ENCODE measurements at places on chromosomes 7 and 10.

DNA sequence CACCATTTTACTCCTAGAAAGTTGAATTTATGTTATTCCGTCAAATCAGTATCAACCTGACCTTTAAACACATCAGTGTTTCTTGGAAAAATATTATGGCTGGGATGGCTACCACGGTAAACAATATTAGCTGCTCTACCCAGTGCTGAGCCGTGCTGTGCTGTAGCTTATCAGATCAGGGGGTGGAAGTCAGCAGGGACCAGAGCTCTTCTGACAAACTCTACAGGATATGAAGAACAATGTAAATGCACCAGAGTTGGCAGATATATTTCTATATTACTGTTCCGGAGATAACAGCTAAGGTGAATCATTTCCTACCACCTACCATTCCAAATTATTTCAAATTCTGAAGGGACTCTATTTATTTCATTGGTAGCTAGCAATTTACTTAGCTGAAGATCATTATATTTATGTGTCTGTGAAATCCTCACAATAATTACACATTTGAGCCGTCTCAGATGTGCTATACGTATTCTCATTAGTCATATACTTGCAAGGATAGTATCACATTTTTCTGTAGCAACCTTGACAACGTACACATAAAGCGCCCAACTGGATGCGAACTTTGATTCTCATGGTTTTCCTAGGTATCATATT lies 76.5 kb downstream of the TEX36 start:
- DNase-seq: no peak

DNA sequence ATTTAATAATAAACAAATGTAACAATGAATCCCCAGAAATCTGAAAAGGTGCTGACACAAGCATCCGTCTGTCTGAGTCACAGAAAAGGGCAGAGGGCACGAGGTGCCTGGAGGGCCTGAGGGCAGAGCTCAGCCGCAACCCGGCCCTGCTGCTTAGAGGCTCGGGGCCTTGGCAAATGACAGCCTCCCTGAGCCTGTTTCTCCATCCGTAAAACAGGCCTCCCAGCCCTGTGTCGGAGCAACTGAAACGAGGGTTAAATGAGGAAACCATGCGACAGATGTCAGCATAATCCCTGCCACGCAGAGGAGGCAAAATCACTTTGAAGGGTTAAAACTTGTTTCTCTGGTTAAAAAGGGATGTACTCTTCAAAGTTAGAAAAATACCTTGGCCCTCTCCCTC lies 24.9 kb downstream of the NUDT1 start:
- no peak for DNase-seq

GRCh38 chr7:137755846-137756651 lies 90.7 kb downstream of the DGKI start:
- DNase-seq: no peak

DNA sequence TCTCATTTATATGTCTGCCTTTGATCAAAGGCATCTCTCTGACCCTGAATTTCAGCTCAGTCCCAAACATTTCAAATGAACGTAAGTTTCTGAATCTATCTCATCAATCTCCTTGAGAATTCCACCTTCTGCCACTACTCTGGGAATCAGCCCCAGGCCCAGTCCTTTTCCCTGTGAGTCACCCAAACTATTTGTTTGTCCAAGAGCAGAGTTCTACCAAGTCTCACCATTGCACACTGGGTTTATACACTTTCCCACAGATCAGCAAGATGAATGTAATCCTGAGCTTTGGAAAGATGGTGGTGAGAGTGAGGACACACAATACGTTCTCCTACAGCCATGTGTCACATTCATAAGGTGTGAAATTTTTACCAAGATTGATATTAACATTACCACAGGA lies 251.3 kb upstream of the VWC2 start:
- no peak for DNase-seq

- DNase-seq: peak; percentile 77
Observed at GRCh38 chr7:79452032-79452494, 1.4 kb downstream of the MAGI2 start.

DNA sequence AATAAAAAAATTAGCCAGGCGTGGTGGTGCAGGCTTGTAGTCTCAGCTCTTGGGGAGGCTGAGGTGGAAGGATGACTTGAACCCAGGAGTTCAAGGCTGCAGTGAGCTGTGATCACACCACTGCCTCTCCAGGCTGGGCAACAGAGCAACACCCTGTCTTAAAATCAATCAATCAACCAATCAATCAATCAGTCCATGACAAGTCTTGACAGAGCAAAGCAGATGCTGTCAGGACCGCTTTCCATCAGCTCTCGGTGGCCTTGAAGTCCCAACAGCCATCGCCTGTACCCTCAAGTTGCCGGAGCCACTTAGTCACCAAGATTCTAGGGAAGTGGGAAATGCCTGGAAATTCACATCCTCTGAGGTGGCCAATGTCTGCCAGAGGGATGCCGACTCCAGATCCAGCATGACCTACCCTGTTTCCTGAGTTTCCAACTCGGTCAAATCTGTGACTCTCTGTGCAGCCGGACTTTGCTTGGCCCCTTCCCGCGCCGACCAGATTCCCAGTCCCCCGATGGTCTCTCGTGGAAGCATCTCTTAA lies 871 bp upstream of the CCL24 start:
- no peak for DNase-seq

GRCh38 chr7:30027740-30028215 lies 434 bp upstream of the PLEKHA8 start:
- no peak for DNase-seq

GRCh38 chr10:124465777-124466488 lies 4.3 kb downstream of the LHPP start:
- DNase-seq: no peak

GRCh38 chr7:68423356-68423755 lies 1174.9 kb upstream of the AUTS2 start:
- no peak for DNase-seq

- no peak for DNase-seq
Observed at GRCh38 chr7:135291809-135292253, 58.2 kb downstream of the STRA8 start.

DNA sequence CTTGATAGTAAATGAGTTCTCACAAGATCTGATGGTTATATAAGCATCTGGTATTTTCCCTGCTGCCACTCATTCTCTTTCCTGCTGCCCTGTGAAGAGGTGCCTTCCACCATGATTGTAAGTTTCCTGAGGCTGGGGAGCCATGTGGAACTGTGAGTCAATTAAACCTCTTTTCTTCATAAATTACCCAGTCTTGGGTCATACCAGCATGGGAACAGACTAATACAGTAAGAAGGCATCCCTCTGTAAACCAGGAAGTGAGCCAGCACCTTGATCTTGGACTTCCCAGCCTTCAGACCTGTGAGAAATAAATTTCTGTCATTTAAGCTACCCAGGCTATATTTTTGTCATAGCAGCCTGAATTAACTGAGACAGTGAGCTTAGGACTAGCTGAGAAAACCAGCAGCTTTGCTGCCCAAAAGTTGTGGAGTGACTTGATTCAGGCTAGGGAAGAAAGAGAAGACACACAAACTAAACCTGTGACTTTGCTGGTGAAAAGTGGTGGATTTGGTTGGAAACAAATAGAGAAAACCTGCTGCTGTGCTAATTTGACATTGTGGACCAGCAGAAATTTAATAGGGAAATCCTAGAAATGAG lies 29.7 kb downstream of the PALS2 start:
- no peak for DNase-seq

GRCh38 chr10:44971434-44971833 lies 7.2 kb downstream of the DEPP1 start:
- DNase-seq: no peak

DNA sequence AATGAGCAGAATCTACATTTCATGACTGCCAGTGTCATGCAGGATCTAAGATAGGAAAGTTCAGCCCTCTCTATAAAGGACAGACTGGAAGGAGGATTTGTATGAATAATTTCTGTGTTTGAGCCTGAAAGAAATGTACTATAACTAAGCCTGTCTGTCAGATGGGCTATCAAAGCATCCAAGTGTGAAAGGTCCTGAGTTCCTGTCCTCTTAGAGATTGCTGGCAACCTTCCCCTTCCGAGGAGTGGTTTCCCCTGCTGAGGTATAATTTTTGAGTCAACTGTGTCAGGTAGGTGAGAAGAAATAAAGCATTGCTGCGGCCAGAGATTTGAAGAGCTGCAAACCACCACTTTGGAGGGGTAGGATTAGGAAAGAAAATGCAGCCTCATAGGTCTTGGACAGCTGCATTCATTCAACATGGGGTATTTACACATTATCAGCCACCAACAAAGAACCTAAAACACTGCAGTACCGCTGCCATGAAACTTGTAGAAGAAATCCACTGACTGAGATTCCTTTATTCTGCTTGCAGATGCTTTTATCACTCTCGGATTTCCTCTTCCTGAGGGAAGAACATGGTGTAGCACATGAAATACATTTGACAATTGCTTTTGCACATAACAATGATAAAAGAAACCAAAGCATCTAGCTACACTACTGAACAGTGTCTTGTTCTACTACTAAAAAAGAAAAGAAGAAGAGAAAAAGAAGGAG lies 189.1 kb downstream of the DGKI start:
- DNase-seq: no peak

- no peak for DNase-seq
Observed at GRCh38 chr7:103915680-103916357, 73.6 kb downstream of the RELN start.

DNA sequence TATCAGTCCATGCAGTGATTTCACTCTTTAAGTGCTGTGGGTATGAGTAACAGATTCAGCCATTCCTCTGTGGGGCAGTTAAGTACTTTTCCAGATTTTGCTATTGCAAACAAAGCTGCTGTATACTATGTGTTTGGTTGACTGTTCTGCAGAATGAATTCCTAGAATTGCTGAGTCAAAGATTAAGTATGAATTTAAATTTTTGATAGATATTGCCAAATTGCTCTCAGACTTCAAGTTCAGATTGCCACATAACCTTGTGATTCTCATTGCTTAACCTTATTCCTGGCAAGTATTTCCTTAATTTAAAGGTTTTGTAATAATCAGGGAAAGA lies 21.6 kb upstream of the SAR1A start:
- DNase-seq: no peak

GRCh38 chr7:50497068-50497642 lies 47.0 kb upstream of the FIGNL1 start:
- no peak for DNase-seq

DNA sequence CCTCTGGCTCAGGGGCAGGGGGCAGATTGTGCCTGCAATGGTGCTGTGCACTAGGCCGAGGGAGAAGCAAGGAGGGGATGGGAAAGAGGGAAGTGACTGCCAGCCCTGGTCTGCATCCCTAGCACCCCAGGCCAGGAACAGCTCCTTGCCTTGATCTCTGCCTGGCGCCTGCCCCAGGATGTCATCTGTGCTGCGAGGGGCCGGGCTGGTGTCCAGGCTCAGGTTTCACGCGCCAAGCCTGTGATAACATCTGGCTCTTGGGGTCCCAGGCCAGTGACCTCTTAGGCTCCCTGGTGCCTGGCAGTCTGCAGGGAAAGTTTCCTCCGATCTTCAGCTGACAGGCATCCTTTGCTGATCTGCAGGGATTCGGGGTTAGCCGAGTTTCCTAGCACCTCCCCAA lies 193.5 kb upstream of the GPR26 start:
- DNase-seq: peak; percentile 36

- no peak for DNase-seq
Observed at GRCh38 chr10:33150889-33151288, 183.6 kb downstream of the NRP1 start.

DNA sequence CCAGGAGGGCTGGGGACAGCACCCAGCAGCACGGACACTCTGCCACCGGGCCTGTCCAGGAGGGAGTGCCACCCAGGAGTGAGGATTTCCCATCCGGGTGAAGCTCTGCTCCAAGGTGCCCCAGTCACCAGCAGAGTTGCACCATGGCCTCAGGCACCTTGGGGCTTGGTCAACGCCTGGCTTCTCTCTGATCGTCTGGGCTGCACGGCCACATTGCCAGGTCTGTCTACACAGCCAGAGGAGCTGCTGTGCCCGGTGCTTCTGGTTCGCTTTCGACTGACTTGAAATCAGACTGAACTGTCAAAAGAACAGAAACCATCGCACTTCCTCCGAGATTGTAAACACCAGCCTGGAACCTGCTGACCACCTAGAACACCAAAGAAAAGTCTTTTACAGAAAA lies 12.0 kb downstream of the SHH start:
- no peak for DNase-seq
